GM13976 (cell line): ENCODE measurements at places on chromosomes 2 and 18.

DNA sequence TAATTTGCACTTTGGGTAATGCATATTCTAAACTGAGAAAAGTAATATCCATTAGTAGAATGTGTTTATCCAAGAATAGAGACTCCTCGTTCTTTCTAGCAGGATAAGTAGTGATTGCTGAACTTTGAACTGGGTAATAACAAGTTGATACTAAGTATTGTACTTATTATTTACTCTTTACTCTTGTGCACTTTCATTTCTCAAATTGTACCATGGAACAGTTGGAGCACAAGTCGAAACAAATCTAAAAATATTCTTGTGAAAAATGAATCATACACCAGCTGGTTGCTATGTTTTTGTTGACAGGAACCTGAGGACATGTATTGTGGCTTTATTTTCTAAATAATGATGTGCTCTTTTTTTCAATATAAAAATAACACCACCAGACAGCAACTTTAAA lies 111.9 kb downstream of the RGPD3 start:
- DNase-seq: no peak

DNA sequence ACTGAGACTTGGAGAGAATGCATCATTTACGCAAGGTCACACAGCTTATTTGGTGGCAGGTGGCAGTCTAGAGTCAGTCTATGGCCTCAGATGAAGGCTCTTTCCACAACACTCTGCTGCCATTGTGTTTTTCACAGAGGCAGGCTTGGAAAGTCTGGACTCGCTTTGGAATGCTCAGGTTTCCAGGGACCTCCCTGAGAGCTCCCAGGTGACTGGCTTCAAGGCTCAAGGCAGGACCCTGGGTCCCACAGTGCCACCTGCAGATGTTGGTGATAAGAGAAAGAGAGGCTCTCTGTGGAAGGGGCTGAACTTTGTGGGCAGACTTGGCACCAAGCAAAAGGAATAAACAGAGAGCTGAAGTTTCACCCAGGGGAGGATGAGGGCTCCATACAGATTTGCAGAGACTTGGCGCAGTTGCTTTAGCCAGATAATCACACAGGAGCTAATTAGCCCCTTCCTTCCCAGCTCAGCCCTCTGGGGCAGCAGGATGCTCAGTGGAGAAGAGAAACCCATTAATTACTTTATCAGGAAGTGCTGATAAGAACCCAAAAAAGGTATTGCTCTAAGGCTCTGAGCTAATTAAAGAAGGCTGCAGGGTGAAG lies 103.5 kb downstream of the LBH start:
- no peak for DNase-seq

DNA sequence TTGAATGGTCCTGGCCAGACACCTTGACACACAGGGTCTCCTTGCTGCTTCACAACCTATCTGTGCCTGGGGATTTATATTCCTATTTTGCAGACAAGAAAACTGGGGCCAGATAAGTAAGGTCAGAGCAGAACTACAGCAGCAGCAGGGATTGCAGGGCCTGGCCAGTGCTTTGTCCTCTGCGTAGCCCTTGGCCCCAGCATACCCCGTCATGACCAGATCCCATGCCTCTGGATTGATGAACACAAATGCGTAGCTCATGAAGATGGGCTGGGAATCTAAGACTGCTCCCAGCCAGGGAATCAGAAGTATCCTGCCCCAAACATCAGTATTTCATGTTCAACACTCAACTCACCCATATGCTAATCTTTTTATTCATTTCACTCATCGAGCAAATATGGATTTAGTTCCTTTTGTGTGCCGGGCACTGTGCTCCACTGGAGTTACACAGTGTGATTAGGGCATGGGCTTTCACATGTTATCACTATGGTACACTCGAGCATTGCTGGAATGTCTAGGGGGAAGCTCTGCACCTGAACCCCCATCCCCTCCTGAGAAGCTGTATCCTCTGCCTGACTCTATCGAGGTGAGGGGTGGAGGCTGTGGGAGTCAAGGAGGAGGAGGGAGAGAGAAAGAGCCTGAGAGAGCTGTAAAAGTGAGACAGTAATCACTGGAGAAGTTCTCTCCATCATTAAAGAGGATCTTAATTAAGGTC lies 143.3 kb downstream of the CYP26B1 start:
- peak; percentile 10 for DNase-seq

GRCh38 chr2:28635191-28635611 lies 116.4 kb upstream of the PPP1CB start:
- DNase-seq: no peak

GRCh38 chr18:30512872-30513271 lies 529.7 kb downstream of the DSC3 start:
- DNase-seq: no peak

DNA sequence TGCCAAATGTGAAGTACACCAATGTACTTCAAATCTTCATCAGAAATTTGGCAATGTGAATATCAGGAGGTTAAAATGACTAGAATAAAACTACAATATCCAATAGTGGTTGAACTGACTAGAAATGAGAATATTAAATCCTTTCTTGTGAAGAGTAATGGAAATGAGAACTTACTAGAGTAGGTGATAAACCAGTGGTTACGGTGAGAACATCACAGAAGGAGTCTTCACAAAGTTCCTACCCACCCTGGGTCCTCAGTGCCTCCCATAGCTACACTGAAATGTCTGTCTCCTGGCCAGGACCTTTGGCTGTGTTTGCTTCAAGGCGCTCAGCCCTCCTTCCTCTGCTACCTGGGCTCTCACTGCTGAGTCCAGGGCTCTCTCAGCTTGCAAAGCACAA lies 289.7 kb downstream of the STK39 start:
- DNase-seq: no peak

- no peak for DNase-seq
These were observed 8.7 kb downstream of the CYP26B1 start for GRCh38 chr2:72138921-72139381.

DNA sequence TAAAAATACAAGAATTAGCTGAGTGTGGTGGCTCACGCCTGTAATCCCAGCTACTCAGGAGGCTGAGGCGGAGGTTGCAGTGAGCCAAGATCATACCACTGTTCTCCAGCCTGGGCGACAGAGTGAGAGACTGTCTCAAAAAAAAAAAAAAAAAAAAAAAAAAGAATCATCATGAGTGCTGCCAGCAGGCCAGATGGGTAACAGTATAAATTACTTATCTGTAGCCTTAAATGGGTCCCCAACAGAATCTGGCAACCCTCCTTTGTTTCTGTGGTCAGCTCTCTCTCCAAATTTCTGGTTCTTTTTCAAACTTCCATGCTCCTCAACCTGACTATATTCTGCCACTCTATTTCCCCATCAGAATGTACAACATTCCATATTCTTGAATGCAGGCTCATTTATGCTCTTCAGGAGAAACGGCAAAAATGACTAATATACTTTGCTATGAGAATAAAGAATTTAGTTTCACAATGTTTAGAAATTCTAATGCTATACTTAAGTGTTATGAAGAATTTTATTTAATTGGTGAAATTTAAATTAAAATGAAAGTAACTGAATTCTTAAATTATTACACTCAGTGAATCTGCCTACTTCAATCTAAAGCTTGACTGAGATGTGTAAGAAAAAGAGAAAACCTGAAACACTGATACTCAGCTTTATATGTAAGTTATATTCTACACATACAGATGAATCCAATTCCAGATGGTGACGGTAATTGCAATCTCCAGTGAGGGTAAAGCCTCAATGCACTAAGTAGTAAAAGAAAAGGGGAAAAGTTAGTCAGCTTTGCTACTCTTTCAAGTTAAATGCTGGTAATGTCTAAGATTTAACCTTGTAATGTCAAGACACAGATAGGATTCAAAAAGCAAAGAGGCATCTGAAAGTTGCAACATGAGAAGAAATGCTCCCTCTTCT lies 24.8 kb downstream of the LPIN2 start:
- no peak for DNase-seq

GRCh38 chr18:45980229-45980628 lies 13.1 kb upstream of the EPG5 start:
- DNase-seq: no peak

DNA sequence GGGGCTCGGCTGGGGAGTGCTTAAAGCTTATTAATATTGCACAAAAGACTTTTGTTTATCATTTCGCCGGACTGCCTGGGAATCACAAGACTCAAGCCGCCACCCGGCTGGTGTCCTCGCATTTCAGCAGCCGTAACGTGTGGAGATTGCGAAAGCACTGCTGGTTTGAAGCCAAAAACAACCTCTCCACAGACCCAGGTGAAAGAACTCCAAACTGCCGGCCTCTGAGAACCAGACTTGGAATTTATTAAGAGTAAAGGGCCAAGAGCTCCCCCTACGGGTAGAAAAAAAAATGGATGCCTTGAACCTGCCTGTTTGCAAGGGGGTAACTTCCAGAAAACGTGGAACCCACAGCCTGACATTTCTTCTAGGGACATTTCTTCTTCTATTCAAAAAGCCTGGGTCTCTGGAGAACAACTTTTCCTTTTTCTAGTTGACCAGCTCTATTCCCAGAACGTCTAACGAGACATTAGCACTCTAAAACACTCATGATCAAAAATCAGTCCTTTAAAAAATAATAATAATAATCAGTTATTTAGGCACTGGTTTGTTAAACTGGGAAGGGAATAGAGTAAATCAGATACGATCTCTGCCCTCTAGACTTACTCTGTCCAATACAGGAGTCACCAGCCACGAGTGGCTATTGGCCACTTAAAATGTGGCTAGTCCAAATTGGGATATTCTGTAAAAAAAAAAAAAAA lies 216.3 kb downstream of the C1D start:
- DNase-seq: peak; percentile 45

- DNase-seq: no peak
These were observed 10.3 kb downstream of the SDC1 start for GRCh38 chr2:20214566-20215182.

- DNase-seq: no peak
These were observed 12.8 kb upstream of the SKOR2 start for GRCh38 chr18:47264308-47264700.

- DNase-seq: no peak
These were observed 84.2 kb upstream of the MAPK4 start for GRCh38 chr18:50475538-50476193.

- DNase-seq: no peak
These were observed 165.8 kb downstream of the TNS1 start for GRCh38 chr2:217836901-217837491.

- DNase-seq: peak; percentile 22
These were observed 86.7 kb downstream of the C18orf54 start for GRCh38 chr18:54444319-54444914.

GRCh38 chr2:74226648-74227213 lies 28.3 kb downstream of the MTHFD2 start:
- no peak for DNase-seq

DNA sequence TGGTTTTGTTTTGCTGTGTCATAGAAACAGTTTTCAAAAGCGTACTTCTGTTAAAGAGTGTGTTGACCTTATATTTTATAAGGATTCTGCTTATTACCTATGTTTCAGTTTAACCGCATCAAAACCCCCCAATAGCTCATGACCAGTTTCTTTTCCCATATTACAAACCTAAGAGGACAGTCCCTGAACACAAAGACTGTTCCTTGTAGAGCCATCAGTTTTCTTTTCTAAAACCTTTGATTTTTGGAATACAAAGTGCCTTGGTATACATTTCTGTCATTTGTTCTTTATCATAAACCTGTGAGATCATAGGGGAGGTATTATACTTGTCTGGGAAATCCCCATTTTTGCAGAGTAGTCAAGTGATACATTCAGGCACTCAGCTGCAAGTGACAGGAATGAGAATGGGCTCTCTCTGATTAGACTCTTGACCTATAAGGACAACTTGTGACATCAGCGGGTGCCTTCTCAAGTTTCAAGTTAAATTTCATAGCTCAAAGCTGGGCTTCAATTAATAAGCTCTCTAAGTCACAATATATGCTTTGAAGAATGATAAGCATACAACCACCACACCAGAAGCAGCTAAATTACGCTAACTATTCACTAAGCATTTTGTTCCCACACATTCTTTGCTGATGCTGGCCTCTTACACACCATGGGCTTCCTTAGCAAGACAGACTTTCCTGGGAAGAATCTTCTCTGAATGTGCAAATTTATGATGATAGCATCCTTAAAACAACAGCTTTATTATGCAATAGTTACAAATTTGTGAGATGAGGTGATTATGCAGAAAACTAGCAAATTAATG lies 97.5 kb upstream of the CD302 start:
- no peak for DNase-seq

- no peak for DNase-seq
These were observed 122.3 kb downstream of the HNMT start for GRCh38 chr2:138086576-138086975.

- no peak for DNase-seq
These were observed 94.6 kb downstream of the PTH2R start for GRCh38 chr2:208501206-208501605.

- DNase-seq: no peak
These were observed 609.5 kb downstream of the EPHA4 start for GRCh38 chr2:220962556-220962955.

- DNase-seq: no peak
These were observed 5.1 kb downstream of the ECEL1 start for GRCh38 chr2:232482301-232483238.

GRCh38 chr18:77002496-77002895 lies 130.1 kb downstream of the MBP start:
- DNase-seq: no peak

- no peak for DNase-seq
These were observed 13.1 kb downstream of the AP1S3 start for GRCh38 chr2:223824301-223824700.

DNA sequence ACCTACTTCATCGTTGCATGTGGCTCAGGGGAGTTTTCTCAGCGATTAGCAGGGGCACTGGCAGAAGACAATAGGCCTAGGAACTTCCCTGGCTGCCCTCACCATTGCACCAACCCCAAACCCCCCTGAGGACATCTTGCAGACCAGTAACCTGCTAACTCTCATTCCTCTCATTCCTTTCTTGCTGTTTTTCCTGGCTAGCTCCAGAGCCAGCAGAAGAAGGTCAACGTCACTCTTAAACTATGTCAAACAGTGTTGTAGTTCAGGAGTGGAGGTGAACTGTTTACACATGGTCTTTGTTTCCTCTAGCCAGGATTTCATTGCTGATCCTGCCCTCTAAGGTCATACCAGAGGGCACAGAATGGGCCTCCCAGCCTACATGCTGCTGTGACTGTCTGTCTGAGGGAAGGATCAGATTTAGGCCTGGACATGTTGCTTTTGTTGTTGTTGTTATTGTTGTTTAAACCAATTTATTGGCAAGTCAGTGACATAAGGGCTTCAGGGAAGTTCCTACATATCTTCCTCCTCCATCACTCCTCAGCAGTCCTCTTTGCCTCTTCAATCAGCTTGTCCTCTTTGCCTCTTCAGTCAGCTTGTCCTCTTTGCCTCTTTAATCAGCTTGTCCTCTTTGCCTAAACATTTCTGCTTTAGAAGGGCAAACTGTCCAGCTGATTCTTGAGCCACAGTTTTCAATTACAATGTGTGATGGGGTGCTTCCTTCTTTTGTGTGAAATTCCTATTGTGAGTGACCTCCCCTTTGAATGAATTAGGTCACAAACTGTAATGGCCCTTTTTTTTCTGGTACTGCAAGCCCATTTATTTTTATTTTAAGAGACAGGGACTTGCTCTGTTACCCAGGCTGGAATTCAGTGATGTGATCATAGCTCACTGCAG lies 471.9 kb upstream of the TNP1 start:
- DNase-seq: no peak

DNA sequence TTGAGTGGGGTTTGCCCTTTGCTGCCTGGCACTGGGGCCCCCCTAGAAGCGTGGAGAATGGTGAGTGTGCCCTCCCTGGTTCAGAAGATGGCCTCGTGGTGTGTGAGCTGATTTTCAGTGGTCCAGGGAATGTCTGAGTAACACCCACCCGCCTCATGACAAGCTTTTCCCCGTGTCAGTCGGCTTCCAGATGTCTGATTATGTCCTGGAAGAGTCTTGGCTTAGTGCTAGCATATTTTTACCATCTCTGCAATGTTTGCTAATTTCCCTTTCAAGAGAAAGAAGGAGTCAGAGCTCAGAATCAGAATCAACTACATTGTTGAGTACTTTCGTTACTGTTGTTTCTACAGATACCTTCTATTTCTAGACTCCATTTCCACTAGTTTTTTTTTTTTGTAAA lies 214.7 kb downstream of the SEPTIN10 start:
- no peak for DNase-seq
